Non-pigmented ciliary epithelial cell (primary cell): ENCODE measurements at places on chromosomes 3 and 15.

DNA sequence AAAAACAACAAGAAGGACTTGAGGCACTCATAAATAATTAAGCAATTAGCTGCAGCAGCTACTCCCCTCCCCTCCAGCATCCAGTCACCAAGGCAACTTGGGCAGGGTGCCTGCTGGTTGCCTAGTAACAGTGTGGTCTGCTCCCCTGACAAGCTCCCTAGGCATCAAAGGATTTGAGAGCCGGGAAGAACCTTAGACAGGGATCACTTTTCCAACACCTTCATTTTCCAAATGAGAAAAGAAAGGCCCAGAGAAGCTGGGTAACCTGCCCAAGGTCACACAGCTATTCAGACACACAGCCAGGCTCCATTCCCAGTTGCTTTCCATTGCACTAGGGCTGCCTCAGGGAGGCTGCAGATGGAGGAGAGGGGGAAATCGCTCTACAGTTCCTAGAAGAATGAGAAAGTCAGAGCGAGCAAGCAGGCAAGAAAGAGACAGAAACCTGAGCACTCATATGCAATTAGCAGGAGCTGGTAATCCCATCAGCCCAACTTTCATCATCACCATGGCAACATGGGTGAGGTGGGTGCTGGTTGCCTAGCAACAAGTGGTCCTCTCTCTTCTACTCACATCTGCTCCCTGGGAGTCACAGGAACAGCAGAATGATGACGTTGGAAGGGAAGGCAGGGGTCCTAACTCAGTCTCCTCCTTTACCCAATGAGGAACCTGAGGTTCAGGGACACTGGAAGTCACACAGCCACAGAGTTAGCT lies 3.6 kb upstream of the EIF4E3 start:
- DNase-seq: no peak

GRCh38 chr3:46549408-46549904 lies 16.6 kb downstream of the LRRC2 start:
- no peak for DNase-seq

GRCh38 chr15:40845036-40845435 lies 1.2 kb downstream of the SPINT1 start:
- DNase-seq: no peak

DNA sequence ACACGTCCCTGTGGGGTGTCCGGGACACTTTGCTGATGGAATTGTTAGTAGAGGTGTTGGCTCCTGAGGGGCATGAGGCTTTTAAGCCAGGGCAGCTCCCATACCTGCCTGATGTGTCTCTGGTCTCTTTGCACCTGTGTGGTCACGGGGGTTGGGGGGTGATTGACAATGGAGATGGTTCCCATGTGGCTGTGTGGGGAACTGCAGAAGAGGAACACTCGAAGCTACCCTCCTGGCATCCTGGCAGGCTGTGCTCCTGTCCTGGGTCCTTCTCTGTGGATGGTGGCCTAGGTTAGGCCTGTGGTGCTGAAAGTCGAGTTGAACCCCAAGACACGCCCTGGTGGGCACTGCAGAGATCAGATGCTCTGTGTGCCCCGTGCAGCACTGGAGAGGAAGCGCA lies 73.4 kb downstream of the HMCES start:
- DNase-seq: no peak

- no peak for DNase-seq
Observed at GRCh38 chr15:82873000-82873680, 63.7 kb downstream of the WHAMM start.

- DNase-seq: no peak
Observed at GRCh38 chr15:42929306-42929848, 8.8 kb upstream of the TTBK2 start.

DNA sequence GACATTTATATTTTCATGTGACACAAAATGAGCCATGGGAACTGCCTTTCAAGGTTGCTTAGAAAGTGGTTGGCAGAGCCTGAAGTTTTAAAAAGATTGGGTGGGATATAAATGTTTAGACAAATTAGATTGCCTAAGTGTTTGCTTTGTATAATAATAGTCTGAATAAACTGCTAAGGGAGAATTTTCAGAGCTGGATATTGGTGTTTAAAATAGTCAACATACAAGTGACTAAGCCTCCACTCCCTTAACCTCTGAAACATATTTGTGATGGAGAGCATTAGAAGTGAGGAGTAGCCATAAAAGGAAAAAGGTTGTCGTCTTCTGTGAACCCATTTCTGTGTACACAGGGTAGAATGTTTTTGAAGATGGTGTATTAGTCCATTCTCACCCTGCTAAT lies 201.6 kb downstream of the THSD4 start:
- DNase-seq: no peak

GRCh38 chr3:20225769-20226168 lies 39.8 kb upstream of the SGO1 start:
- no peak for DNase-seq

- DNase-seq: no peak
Observed at GRCh38 chr3:177529716-177530335, 332.5 kb upstream of the TBL1XR1 start.

- no peak for DNase-seq
Observed at GRCh38 chr3:65713016-65713415, 325.7 kb downstream of the MAGI1 start.

DNA sequence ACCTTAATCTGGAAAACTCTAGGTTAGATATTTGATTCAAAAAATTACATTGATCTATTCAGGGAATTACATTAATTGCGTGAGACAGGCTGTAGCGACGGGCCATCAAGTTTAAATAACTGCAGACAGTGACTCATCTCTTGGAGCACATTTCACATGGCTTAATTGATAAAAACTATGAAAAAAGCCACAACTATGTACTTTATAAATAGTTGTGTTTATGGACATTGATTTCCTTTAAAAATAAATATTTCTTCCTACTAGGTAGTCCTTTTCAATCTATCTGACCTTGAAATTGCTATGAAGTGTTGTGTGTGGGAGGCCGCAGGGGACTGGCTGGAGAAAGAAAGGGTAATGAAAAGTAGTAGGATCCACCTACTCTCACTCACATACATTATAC lies 157.8 kb downstream of the IL1RAP start:
- DNase-seq: peak; percentile 30

GRCh38 chr15:33310481-33311311 lies at the start of gene RYR3:
Gene RYR3, plus strand, starts transcription at chr15:33310967. Its CDS starts 79 bp downstream, at chr15:33311046.
- DNase-seq: peak; percentile 9

GRCh38 chr3:20130106-20130505 lies 55.9 kb downstream of the SGO1 start:
- no peak for DNase-seq

DNA sequence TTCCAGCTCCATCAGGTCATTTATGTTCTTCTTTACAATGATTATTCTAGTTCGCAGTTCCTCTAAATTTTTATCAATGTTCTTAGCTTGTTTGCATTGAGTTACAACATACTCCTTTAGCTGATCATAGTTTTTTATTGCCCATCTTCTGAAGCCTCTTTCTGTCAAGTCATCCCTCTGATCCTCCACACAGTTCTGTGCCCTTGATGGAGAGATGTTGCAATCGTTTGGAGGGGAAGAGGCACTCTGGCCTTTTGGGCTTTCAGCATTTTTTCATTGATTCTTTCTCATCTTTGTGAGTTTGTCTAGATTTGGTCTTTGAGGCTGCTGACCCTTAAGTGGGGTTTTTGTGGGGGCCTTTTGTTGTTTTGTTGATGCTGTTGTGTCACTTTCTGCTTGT lies 234.6 kb upstream of the CBLB start:
- DNase-seq: no peak

DNA sequence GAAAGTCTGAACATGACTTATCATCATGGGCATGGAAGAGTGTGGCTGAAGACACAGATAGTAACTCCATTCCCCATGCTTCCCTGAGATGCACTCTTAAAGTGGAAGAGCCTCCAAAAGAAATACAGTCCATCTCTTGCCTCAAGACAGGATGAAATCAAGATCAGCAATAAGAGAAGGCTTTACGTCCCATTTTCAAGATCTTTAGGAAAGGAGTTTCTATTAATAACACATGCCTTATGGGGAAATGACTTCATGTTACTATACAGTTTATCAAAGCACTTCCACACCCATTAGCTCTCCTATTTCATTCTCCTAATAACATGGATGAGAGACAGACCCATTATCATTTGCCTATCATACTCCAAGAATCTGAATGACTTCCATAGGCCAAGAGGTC lies 6.1 kb upstream of the KBTBD12 start:
- no peak for DNase-seq

DNA sequence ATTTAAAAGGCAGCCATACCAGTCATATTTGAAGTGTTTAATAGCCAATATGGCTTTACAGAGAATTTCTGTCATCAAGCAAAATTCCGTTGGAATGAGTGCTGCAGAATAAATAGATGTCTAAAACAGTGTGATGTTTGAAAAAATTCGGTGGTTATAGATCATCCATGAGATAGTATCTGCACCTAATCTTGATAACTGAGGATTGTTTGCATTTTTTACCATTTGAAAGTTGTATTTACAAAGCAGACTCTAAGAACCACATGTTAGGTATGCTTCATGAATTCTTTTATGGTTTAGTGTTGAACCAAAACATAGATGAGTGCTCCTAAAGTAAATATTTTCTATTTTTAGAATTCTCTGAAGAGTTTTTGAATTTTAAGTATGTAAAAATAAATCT lies 476.1 kb downstream of the NAALADL2 start:
- peak; percentile 50 for DNase-seq

- no peak for DNase-seq
Observed at GRCh38 chr3:190456770-190457169, 7.1 kb upstream of the TMEM207 start.

- DNase-seq: no peak
Observed at GRCh38 chr3:28617821-28618220, 269.2 kb upstream of the AZI2 start.

GRCh38 chr3:112084980-112085705 lies 1.0 kb upstream of the C3orf52 start:
- no peak for DNase-seq

DNA sequence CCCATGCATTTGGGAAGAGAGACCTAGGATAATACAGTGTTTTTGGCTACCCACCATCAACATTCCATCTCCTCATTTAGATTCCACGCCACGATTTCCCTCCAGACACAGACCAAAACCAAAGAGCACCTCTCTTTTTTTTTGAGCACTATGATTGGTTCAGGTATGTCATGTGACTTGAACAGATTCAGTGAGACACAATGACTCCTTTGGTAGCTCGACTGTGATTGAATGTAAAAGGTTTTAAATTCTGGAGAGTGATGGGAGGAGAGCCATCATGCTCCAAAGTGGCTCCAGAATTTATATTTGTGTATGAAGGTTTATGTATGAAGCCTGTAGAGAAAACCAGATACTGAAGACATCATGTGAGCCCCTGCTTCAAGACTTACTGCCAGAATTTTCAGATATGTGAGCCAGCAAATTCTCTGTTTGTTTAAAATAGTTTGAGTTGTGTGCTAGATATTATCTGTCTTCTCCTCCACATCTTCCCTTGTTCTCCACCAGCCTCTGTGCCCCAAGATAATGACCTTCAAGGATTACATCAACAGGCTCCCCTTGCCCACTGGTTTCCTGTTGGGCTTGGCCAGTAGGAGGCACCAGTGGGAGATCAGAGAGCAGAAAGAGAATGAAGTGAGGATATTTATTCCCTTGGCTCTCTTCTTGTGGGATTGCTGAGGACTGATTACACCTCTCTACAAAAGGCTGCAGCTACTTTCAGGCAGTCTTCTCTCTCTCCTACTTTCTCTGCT lies 12.5 kb downstream of the MYD88 start:
- DNase-seq: no peak

GRCh38 chr3:38823722-38824121 lies 7.7 kb upstream of the SCN10A start:
- no peak for DNase-seq

GRCh38 chr3:125019271-125019670 lies 36.5 kb downstream of the HEG1 start:
- DNase-seq: no peak

DNA sequence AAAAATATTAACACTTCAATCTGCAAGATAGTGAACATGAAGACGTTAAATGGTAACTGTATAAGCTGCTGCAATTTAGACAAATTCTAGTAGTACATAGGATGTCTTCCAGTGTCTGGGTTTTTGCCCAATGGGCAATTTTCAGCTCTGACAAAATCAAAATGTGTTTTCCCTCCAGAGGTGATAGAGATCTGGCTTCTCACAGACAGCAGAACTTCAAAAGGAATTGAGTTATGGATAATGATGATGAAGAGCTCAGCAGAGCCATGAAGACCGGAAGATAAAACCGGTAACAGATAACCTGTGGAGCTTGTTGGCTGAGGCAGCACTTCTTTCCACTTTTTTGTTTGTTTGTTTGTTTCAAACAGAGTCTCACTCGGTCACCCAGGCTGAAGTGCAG lies 89.4 kb upstream of the NTRK3 start:
- DNase-seq: no peak

GRCh38 chr3:62708638-62709373 lies 166.4 kb downstream of the CADPS start:
- DNase-seq: no peak
